ENCODE measurements at places on chromosomes 7 and 10.
A peak's percentile ranks its signal among the peaks of the same experiment; 100 is the strongest.

GRCh38 chr7:96495751-96496216 is 173.9 kb upstream of the SLC25A13 start:
- no peak for DNase-seq

GRCh38 chr7:105920766-105921165 is 42.3 kb upstream of the CDHR3 start:
- DNase-seq, result no peak

- no peak for DNase-seq
These were observed 186.4 kb downstream of the CACNA2D1 start for GRCh38 chr7:82257118-82257695.

DNA sequence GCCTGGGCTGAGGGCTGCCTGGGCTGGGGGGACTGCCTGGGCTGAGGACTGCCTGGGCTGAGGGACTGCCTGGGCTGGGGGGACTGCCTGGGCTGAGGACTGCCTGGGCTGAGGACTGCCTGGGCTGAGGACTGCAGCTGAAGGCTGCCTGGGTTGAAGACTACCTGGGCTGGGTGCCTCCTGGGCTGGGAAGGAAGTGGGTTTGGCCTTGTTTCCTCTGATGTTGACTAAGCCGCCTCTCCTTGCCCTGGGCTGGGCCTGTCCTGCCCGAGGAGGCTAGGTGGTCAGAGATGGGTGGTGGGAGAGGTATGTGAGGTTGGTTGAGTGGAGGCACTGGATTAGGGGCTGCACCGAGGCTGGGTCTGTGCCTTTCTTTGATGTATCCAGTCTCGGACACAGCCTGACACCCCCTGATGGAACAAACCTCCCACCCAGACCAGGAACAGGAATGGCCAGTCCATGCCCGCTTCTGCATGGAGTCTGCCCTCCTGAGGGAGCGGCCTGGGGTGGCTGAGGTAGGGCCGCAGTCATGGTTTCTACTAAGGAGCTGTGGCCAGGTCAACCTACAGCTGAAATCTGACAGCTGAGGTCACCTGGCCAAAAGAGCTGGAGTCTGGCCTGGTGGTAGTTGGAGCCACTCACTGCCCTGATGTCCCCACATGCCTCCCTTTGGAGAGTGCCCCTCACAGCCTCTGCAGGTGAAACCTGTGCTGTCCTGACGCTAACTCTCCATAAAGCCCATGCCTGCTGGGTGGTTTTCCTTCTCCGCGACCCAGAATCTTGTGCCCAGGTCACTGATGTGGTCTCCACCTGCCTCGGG is 22.3 kb downstream of the SCART1 start:
- DNase-seq, result no peak

DNA sequence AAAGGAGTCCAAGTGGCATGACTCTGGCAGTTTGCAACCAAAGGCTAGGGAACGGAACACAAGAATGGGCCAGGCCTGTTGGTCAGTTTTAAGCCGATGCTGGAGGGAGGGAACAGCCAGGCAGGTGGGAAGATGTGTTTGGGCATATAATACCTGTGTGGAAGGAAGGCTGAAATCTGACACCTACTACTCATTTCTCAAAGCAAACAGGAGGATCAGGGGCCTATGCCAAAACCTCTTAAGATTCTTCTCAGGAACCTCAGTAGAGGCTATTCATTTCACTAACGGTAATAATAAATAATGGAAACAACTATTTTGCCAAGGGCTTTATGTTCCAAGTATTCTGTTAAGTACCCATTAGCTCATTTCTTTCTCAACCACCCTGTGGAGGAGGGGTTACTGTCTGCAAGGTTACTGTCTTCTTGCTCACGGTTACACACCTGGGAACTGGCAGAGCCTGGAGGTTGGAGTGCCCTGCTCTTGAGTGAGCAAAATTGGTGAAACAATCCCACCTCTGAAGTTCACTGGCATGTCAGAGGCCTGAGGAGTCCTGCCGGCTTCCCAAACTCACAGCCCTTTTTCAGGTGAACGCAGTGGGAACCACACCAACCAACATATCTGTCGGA is 35.5 kb downstream of the GOT1 start:
- peak; percentile 7 for DNase-seq

GRCh38 chr10:17675638-17676037 is 31.7 kb downstream of the STAM start:
- DNase-seq, result peak; percentile 46

- DNase-seq, result no peak
These were observed 14.2 kb downstream of the UCMA start for GRCh38 chr10:13219685-13220670.

GRCh38 chr7:5238500-5238899 is 44.2 kb upstream of the SLC29A4 start:
- DNase-seq, result no peak

DNA sequence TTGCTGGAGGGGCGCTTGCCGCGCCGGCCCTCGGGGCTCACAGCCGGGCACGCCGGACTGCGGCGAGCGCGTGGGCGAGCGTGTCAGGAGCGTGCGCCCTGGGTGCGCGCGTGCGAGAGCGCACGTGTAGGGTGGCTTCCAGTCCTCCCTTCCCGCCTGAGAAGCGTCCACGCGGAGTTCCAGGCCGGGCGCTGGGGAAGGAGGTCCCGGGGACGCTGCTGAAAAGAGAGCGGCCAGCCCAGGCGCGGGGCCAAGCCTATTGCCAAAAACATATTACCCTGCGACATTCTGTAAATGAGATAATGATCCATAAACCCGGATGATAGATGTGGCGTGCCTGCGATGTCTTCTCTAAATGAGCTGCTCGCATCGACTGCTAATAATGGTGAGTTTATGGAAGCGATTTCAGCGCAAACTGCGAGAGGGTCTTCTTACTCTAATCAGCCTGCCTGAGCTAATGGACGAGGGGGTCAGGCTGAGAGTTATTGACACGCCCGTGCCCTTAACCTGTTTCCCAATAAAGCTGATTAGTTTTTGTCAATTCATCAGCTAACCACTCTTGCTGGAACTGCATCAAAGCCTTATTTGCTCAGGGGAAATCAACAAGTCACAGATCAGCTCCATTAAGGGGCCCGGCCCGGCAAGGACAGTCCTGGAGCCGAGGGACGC is 8.0 kb upstream of the MNX1 start:
- DNase-seq, result no peak

GRCh38 chr10:123999261-123999660 is 94.1 kb downstream of the CHST15 start:
- DNase-seq, result no peak

GRCh38 chr7:2821161-2821841 is 22.8 kb downstream of the GNA12 start:
- peak; percentile 93 for DNase-seq

GRCh38 chr7:69962186-69963065 is 364.2 kb downstream of the AUTS2 start:
- DNase-seq, result no peak

GRCh38 chr7:20831451-20831850 is 44.8 kb upstream of the SP8 start:
- DNase-seq, result no peak

DNA sequence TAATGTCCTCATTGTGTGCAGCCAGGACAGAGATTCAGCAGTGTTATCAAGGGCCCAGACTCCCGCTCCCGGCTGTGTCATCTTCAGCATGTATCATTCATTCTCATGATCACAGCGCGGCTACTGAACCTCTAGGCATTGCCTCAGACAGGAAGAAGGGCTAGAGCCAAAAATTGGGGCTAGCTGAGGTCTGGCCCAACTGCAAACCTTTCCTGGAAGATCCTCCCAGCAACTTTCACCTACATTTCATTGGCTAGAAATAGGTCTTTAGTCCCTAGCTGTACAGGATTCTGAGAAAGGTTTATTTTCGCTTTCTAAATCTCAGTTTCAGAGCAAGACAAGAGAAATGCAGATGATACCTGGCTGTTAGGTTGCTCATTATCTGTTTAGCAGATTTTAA is 81.9 kb downstream of the CREM start:
- no peak for DNase-seq

- no peak for DNase-seq
These were observed 527.6 kb upstream of the SORCS1 start for GRCh38 chr10:107692072-107692471.

GRCh38 chr7:91713669-91714068 is 166.8 kb downstream of the MTERF1 start:
- no peak for DNase-seq

DNA sequence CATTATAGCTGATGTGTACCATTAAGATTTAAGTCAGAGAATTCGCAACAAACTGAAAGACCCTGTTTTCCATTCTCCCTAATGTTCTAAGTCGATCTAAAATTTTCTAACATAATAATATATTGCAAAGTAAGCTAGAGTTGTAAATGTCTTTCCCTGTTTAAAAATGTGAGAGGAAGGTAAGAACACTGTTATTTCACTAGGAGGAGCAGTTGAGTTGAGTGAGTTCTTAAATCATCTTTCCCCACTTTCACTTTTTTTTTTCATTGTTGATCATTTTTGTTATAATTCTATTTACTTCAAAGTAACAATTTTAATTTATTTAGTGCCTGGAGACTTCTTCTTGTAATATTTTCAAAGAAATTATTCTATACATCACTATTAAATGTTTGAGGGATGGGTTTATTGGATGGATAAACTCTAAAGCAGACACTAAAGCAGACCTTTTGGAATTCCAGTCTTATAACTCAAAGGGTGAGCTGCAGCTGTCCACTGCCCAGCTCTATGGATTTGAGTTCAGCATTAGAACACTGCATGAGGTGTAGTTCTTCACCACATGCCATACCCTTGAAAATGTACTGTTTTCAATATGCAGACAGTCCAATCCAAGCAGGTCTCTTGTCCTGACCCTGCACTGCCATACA is 181.3 kb upstream of the FZD1 start:
- no peak for DNase-seq

DNA sequence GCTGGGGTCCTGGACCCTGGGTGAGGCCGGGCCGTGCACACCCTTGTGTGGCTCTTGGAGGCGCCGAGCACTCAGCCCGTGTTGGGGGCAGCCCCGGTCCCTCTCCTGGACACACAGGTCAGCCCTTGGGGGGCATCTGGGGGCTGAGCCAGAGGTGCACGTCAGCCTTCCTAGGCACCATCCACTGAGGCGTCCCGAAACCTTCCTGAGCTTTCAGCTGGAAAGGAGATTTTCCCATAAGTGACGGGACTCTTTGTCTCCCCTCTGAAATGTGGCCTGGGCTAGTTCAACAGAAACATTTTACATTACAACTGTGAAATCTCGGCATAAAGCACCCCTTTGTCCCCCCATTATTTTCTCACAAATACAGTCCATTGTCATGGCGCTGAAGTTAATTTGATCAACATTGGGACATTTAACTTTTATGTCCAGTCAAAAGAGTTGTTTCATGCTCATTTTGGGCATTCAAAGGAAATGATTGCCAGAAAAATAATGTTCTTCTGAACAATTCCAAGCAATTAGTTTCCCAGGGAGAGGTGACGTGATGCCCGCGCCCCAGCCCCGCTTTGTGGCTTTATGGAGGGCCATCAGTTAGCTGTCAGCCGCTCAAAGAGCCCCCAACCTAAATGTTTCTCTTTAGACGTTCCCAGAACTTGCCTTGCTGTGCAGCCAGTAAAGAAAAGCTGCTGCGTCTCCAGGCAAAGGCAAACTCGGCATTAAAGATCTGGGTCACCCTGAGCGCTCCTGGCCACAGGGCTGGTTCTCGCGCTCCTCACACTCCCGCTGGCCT is 70.8 kb downstream of the NKX6-2 start:
- no peak for DNase-seq

DNA sequence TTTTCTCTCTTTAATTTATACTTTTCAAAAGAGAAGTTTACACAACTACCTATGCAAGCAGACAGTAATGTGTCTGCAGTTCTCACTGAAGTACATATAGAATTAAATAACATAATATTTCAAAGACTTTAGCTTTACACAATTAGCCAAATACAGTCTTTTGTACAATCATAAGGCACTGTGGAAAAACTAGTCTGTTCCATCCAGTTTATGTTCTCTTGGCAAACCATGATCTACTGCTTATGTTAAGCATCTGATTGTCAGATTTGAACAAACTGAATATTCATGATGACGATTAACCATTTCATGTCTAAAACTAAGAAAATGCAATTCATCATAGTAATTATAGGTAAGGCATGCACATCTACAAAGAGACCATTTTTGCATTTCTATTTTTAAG is 842 bp downstream of the SEMA3A start:
- DNase-seq, result no peak

DNA sequence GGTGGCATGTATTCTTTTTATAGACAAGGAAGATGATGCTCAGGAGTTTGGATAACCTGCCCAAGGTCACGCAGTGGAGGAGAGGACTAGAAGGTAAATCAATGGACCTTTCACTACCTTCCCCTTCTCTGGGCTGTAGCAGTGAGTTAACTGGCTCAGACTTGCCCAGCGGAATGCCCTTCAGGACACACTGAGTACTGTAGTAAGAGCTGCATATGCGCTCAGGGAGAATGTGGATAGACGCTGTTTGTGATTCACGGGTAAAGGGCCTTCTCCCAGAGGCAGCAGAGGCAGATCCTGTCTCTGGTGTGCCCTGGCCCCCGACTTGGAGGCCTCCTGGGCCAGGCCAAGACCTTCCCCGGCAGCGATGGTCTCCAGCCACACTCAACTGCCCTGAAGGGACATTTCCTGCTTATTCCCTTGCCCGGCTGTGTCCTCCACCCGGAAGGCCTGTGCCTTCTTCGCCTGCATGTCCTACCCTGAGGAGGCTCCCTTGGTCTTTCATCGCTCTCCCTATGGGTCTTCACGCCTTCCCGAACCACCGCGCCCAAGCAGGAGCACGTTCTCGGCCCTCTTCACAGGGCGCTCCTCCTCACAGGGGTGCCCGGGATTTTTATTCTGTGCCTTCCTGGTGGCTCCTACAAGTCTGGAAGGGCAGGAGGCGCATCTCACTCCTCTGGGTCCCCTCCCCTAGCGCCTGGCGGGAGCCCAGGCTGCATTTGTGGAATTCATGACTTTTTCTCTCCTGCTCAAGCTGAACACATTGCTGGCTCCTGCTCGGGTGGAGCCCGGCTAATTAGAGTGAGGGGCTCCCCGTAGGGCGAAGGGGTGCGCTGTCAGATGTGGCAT is 1.8 kb upstream of the IKZF1 start:
- no peak for DNase-seq

DNA sequence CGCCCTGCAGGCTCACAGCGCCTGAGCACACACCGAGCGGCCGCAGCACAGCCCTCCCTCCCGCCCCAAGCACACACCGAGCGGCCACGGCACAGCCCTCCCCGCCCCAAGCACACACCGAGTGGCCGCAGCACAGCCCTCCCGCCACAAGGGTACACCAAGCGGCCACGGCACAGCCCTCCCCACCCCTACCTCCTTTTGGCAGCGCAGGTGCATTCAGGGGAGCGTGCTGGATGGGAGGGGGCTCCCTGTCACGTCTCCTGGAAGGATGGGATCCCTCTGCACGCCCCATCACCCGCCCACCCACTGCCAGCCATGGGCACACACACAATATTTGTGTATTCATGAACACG is 482.6 kb downstream of the DNAJB6 start:
- no peak for DNase-seq

Measured in NCI-H226 (cell line).